Bronchus fibroblast of lung (primary cell): ENCODE measurements at places on chromosomes 6 and 20. TPM values are rescaled to one million over a fixed set of nuclear protein-coding genes. Genes with fewer than 3 reads are reported as not detected.

POU3F2 gene
- not detected in 2 replicates for total RNA-seq

EEF1A2 gene
- total RNA-seq, result 0.30 and 0.67 TPM in 2 replicates

KCNK16 gene
- total RNA-seq, result not detected in 2 replicates

PPDPF gene
- total RNA-seq, result 259 and 266 TPM in 2 replicates

DPPA5 gene
- not detected in 2 replicates for total RNA-seq
